ENCODE measurements at places on chromosomes 12 and 14. TPM values are rescaled to one million over a fixed set of nuclear protein-coding genes. Genes with fewer than 3 reads are reported as not detected.

The VRTN gene
- polyA plus RNA-seq: not detected

The KLHL33 gene
- 0.46 TPM for polyA plus RNA-seq

The KRT8 gene
- polyA plus RNA-seq: 220 TPM

The C12orf50 gene
- 0.27 TPM for polyA plus RNA-seq

The ALDH1L2 gene
- polyA plus RNA-seq: 0.72 TPM

The ZC2HC1C gene
- 10.8 TPM for polyA plus RNA-seq

The TEX52 gene
- 0.70 TPM for polyA plus RNA-seq

The KRT72 gene
- polyA plus RNA-seq: 0.17 TPM

The PLEK2 gene
- 2.1 TPM for polyA plus RNA-seq

The CCDC197 gene
- not detected for polyA plus RNA-seq

GRCh38 chr14:73887318-73887616, 608 bp downstream of the ZNF410 start:
- DNase-seq: peak; percentile 8

- no peak for DNase-seq
These were observed 9.2 kb downstream of the CD69 start for GRCh38 chr12:9751204-9752144.

DNA sequence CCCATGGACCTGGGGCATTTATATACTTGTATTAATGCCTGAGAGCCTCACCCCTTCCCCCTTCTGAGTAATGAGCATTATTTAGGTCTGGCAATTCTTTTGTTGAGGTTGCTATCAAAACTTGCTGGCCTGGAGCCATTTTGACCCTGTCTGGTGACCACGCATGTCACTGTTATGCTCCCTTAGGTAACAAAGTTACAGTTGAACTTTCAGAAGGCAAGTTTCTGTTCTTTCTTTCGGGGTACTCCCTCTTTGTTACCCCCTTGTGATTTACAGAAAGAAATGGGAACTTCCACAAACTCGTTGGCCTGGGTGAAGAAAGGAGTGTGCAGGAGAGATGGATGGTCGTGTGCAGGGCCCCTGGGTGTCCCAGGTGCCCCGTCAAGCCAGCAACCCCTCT, 305.4 kb downstream of the DPF3 start:
- DNase-seq: no peak

- no peak for DNase-seq
These were observed 14.2 kb downstream of the ZFYVE21 start for GRCh38 chr14:103729496-103730448.

GRCh38 chr12:57242329-57242690, 8.7 kb downstream of the STAC3 start:
- no peak for DNase-seq

DNA sequence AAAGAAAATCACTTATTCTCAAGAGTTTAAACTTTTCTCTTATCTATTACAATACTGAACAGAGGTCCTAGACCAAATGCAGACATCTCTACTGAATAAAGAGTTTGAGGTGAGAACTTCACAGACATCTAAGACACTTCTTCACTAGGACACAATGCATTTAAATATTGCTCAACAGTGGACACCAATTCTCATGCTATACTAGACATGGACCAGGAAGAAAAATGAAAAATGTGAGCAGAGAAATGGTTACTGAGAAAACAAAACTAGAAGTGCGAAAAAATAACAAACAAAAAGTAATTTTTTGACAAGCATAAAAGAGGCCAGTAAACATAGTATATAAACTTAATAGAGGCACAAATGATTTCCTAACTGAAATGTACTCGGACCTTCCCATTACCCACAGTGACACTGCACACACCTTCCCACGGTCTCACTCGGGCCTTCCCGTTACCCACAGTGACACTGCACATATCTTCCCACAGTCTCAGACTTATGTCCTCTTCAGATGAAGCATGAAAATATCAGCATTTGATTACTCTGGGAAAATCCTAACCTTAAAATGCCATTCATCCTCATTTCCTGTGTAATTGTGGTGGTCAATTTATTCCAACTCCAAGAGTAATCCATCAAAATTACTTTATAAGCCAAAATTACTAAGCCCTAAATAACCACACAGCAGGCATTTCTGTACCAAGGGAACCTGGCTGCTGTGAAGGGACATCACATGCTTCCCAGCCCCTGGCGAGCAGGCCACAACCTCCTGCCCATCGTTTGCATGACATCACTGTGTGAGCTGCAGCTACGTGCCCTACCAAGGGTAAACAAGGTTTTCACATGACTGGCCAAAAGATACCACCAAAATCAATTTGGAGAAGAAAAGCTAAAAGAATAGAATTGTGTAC, 6.4 kb downstream of the SLC15A4 start:
- no peak for DNase-seq

GRCh38 chr12:33602515-33602914, 162.9 kb upstream of the SYT10 start:
- no peak for DNase-seq

- no peak for DNase-seq
These were observed 20.5 kb downstream of the RILPL1 start for GRCh38 chr12:123512838-123513665.

DNA sequence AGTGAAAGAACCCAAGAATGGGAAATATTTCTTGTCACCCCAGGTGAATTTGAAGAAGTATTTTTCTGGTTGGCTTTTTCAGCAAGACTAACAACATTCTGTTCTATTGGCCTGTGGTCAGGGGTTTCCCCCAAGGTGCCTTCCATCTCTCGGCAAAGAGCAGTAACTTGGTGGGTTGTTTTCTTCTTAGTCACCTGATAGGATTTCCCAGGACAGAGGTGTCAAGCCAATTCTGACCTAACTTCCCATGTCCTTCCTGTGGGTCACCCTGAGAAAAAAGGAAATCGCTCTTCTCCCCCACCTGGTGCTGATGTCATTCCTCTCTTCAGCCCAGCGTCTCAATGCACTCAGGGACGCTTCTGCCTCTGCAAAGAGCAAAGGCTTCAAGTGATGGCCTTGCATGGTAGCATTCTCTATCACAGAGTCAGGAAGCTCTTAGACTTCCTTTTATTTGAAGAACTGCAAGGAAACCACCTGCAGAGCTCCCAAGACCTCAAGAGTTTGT, 16.1 kb upstream of the IFNG start:
- no peak for DNase-seq

DNA sequence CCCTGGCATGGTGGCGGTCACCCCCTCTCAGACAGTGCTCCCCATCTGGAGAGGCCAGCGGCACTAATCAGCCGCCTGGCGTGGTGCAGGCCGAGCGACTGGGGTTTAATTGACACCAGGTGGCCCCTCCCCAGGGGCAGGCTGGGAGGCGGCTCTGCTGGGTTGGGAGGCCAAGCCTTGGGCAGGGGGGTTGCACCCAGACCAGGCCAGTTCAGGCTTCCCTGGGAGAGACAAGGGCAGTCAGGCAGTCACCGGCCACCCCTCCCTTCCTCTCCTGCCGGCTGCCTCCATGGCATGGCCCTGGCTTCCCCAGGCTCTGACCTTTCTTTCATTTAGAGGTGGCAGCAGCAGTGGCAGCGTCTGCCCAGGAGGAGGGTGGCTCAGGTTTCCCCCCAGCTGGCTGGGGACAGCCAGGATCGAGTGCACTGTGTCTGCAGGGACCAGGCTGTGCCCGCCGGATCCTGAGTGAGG, 78.1 kb upstream of the NOS1 start:
- DNase-seq: no peak

- no peak for DNase-seq
These were observed 18.4 kb upstream of the C14orf180 start for GRCh38 chr14:104561124-104561557.

DNA sequence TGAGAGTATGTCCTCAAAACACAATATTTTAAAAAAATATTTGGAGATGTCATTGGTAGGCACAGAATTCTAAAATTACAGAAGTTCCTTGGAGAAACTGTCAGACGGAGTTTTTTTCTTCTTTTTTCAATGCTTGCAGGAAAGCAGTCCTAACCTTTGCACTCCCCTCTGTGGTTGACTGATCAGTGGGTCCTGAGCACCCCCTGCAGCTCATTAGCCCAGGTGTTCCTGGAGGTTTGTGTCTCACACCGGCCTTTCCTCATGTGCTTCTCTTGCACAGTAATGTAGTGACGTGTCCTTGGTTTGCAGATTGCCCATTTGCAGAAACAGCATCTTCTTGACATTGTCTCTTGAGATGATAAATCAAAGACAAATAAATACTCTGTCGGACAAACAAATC, 513.0 kb downstream of the TMEM121 start:
- no peak for DNase-seq

DNA sequence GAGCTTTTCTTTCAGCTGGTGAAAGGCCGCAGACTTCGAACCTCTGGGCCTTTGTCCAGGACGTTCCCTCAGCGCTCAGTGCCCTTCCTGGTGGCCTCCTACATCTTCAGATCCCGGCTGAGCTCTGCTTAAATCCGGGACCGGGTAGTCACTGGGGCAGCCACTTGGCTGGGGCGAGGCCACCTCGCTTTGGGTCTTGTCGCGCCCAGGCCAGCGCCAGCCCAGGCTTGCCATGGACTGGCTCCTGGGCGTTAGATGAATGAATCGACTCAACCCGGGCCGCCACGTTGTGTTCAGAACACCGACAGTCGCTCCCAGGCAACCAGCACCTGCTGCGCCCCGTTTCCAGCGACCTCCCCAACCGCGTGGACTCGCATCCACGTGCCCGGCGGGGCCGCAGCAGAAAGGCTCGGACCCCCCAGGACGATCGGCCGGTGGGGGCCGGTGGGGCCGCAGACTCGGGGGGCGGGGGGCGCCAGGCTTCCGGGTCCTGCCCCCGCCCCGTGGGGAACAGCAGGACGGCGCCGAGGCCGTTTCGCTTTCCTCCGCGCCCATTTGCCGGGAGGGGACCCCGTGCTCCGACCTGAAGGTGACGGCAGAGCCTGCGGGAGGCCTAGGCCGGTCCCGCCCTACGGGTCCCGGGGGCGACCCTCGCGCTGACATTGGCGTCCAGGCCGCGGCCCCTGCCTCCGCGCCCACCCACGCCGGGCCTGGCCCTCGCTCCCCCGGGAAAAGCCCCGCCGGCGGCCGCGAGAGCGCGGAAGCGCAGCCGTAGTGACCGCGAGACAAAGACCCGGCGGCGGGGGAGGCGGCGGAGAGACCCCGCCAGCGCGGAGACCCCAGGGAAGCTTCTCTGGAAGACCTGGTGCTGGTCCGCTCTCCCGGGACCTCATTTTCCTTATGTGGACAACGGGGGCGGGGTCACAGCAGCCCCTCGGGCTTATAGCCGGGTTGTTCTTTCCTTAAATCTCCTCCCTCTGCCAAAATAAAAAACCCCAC, 37.3 kb upstream of the RCOR1 start:
- DNase-seq: no peak

GRCh38 chr14:21091821-21092272, 6.6 kb downstream of the ZNF219 start:
- no peak for DNase-seq

GRCh38 chr12:48972213-48972951, 847 bp upstream of the WNT10B start:
- DNase-seq: no peak

GRCh38 chr12:47965581-47965980, 2.2 kb downstream of the TMEM106C start:
- DNase-seq: no peak

DNA sequence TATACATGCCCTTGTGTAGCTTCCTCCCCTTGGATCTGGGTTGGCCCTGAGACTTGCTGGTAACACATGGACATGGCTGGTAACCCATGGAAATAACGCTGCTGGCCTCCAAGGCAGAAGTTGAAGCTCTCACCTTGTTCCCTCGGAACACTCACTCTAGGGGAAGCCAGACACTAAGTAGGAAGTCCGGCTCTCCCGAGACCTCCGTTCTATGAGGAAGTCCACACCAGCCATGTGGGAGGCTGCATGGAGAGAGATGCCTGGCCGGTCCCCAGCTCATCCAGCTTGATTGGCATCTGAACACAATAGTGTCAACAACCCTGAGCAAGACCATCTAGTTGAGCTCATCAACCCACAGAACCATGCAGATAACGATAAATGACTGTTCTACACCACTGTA, 39.7 kb upstream of the VRK1 start:
- no peak for DNase-seq

GRCh38 chr14:64725261-64725815, 21.1 kb downstream of the PLEKHG3 start:
- DNase-seq: no peak

- DNase-seq: no peak
These were observed 3.2 kb upstream of the TDG start for GRCh38 chr12:103962493-103962892.

DNA sequence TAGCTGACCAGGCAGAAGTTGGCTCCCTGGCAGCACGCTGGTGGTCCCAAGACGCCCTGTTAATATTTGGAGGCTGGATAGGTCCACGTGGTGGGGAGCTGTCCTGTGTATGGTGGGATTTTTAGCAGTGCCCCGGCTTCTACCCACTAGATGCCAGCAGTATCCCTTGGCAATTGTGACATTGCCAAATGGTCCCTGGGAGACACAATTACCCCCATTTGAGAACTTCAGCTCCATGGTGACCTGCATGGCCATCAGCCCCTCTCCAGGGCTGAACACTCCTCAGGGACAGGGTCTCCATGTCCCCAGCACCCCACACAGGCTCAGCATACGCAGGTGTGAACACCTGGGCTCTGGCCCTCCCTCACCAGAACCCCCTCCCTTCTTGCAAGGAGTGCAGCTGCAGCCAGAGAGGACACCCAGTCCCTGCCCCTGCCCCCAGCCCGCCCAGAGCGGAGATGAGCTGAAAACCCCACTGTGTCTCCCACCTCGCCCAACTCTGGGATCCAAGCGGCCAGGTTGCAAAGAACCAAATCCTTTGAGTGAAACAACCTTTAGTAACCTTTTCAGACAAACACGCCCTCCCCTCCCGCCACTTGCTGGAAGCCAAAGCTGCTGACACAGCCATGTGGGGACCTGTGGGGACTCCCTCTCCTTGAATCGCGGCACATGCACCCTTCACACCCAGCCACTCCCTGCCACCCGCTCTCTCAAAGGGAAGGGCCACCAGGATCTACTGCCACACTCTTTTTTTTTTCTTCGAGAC, 120.4 kb downstream of the CALM1 start:
- DNase-seq: no peak

- no peak for DNase-seq
These were observed 36.8 kb downstream of the VDR start for GRCh38 chr12:47868041-47868440.

- DNase-seq: no peak
These were observed 292.9 kb downstream of the BMP4 start for GRCh38 chr14:53663709-53664108.

DNA sequence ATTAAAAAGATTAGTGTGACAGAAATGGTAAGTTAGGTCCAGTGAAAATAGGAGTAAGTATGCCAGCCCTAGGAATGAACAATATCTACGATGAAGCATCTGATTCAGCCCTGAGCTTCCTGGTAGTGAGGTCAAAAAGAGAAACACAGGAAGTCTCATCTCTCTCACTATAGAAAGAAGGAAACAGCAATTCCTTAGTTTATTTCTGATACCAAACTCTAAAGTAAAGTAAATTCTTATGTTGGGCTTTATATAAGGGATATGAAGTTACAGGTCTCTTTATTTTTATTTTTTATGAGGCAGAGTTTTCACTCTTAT, 76.7 kb upstream of the RFLNA start:
- no peak for DNase-seq

- DNase-seq: no peak
These were observed 142.5 kb downstream of the PIWIL1 start for GRCh38 chr12:130480231-130480630.

Data from left renal cortex interstitium (tissue), 4 donors.